ENCODE measurements at places on chromosomes 4 and X.

DNA sequence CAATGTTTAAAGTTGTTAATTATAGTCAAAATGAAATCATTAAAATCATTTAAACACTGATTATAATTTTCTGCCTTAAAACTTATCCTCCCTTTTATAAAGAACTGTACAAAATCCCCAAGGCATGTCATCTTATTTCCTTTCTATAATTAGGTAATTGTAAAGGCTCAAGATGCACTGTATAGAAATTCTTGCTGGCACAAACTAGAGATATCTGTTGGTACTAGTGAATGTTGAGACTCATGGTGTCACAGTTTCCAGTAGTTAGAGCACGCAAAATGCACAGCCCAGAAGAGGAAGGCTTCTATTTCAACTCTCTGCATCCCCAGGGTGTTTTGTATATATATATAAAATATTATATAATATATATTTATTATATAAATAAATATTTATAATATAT lies 22.7 kb upstream of the PLA2G12A start:
- no peak for DNase-seq

DNA sequence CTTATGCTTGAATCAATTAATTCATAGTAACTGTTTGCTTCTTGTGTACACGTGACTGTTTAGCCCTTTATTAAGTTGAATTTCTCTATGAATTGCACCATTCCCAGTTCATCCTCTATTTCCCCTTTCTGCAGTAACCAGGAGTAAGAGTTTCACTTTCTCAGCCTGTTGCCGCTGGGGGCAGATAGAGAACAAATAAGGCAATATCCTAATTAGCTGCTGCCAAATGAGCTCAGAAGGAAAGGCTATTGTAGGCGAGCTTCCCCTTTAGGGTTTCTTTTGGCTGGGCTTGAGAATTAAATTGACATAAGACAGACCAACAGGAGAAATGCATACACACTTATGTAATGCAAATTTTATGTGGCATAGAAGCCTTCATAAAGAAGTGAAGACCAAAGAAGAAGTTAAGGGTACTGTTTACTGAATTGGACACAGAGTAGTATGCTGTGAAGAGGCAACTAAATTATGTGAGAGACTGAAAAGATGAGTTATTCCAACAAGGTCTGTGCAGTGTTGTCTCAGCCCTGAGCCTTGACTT lies 1594.7 kb downstream of the TECRL start:
- DNase-seq = no peak

GRCh38 chrX:55487143-55487542 lies 2.5 kb downstream of the USP51 start:
- no peak for DNase-seq

DNA sequence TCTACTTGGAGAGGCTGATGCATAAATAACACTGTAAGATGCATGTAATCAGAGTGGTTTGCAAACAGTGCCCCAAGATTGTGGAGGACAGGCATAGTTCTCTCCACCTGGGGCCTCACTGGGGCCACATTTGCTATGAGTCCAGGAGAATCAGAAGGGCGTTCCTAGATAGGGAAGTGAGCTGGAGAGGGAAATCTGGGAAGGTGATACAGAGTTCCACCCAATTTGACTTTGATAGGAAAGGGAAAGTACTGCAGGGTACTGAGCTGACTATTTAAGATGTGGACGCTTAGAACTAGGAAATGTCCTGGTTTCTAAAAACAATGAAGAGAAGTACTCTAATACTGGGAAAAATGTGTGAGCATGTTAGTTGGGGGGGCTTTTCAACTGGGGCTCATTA lies 33.9 kb downstream of the FAM9C start:
- no peak for DNase-seq

GRCh38 chrX:63426519-63426918 lies 75.4 kb upstream of the SPIN4 start:
- no peak for DNase-seq

GRCh38 chrX:139018436-139018835 lies 306.9 kb upstream of the FGF13 start:
- DNase-seq = no peak

GRCh38 chr4:122716825-122717448 lies 15.6 kb upstream of the BBS12 start:
- DNase-seq = peak; percentile 55

GRCh38 chr4:138816875-138817274 lies 198.7 kb upstream of the NOCT start:
- no peak for DNase-seq

- no peak for DNase-seq
Measured at GRCh38 chr4:80137631-80138030, 59.7 kb upstream of the PRDM8 start.

DNA sequence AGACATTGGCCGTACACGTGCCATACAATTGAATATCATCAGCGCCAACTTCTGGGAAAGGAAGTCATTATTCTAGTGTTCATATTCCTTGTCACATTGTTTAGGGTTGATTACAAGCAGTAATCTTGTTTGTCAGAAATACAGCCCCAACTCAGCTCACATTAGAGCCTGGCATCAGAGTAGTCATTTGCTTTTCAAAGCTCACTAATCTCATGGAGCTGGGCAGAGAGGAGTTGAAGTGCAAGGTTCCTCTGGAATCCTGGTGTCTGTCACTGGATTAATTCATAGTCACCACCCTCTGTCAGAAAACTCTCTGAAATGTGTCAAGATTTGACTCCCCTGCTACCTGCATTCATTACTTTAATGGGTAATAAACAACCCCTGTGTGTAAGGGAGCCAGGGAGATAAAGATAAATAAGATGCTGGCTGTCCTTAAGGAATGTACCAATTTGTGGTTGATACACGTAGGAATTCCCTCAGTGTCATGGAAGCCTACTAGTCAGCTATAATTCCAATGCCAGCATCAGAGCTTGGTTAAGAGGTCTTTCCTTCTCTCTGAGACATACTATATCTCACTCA lies 43.7 kb upstream of the S100G start:
- DNase-seq = no peak

GRCh38 chr4:39384563-39384962 lies 18.4 kb upstream of the RFC1 start:
- DNase-seq = no peak

- no peak for DNase-seq
Measured at GRCh38 chrX:37640142-37640541, 45.4 kb upstream of the XK start.

- no peak for DNase-seq
Measured at GRCh38 chr4:15237648-15238230, 190.1 kb upstream of the C1QTNF7 start.

DNA sequence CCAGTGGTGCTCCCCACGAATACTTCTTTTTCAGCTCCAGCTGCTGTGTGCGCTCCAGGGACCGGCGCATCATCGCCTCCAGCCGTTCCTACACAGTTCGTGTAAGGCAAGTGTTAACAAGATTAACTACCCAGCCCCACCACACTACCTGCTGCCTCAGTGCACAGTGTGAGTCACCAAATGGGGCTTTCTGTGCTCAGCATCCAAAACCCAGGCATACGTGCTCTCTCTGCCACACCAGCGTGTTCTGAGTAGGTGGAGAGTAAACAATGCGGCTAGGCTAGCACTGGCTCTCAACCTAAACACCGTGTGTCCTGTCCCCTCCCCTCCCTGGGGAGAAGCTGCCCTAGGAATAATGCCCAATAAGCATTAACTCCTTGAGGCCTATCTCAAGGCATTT lies 60.0 kb downstream of the MAP7D2 start:
- DNase-seq = no peak

GRCh38 chrX:153307276-153308178 lies 14.0 kb downstream of the PNMA6F start:
- DNase-seq = no peak

GRCh38 chrX:12767856-12768255 lies 23.4 kb upstream of the PRPS2 start:
- no peak for DNase-seq

DNA sequence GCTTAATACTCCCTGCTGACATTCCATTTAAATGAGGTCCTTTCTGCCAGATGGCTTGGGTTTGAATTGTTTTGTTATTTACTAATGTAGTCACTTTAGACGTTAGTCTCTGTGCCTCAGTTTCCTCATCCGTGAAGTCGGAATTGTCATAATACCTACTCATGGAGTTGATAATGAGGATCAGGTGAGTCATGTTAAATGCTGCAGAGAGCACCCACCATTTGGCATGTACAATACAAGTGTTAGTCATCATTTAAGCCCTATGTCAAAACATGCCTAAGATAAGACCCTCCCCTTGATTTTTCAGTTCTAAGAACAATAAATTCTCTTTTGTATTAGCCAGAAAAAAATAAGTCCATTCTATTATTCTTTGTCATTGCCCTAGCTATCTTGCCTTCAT lies 534.8 kb upstream of the HTR2C start:
- DNase-seq = no peak

DNA sequence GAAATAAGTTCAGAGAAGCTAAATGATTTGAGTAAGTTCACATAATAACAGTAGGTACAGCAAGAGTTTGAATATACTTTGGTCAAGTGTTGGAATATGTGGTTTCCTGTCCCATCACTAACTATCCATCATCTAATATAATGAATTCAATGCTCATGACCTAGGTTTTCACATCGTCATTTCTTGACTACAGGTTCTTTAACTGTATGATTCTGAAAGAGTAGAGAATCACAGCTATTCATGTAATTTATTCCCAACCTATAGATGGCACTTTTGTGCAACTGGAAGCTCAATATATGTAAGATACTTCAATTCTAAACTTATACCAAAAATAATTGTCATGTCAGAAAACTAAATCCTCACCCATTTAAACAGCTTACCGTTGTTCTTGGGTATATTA lies 53.1 kb downstream of the TIGD2 start:
- DNase-seq = no peak

DNA sequence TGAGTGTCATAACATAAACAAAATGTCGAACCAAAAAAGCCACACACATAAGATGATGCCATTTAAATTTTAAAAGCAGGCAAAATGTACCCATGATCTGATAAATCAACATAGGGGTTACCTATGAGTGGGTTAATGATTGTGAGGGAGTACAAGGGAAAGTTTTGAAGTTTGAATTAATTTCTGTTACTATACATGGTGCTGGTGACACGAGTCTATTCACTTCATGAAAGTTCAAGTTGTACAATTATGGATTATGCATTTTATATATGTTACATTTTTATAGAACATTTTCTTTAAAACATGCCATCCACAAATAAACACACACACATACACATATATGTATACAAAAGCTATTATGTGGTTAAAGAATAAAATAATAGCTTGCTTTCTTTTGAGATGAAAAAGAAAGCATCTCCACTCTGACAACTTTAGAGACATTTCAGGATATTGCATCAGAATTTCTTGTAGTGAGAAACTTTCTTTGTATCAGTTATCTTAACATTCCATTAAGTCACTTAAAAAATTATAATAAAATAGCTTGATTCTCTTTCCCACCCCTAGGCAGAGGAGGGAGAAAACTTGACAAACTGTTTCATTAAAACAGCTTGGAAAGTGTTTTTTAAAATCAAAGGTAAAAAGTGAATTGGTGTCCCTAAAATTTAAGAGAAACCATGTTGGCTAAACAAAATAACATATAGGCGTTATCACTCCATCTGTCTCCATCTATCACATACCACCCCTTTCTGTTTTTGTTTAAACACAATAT lies 891.8 kb upstream of the NDST4 start:
- DNase-seq = no peak

GRCh38 chr4:46386570-46386969 lies 3.4 kb downstream of the GABRA2 start:
- DNase-seq = no peak

GRCh38 chr4:11724731-11725130 lies 296.0 kb upstream of the HS3ST1 start:
- no peak for DNase-seq

GRCh38 chr4:888029-888428 lies 44.1 kb downstream of the GAK start:
- no peak for DNase-seq

DNA sequence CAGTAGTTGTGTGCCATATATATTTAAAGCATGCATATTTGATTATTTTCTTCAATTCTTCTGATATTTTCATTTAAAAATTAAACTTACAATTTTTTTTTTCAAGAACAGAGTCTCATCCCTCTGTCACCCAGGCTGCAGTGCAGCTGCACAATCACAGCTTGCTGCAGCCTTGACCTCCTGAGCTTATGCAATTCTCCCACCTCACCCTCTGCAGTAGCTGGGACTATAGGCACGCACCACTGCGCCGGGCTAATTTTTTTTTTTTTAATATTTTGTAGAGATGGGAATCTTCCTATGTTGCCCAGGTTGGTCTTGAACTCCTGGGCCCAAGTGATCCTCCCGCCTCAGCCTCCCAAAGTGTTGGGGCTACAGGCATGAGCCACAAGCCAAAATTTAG lies 5.8 kb upstream of the DCLK2 start:
- no peak for DNase-seq

DNA sequence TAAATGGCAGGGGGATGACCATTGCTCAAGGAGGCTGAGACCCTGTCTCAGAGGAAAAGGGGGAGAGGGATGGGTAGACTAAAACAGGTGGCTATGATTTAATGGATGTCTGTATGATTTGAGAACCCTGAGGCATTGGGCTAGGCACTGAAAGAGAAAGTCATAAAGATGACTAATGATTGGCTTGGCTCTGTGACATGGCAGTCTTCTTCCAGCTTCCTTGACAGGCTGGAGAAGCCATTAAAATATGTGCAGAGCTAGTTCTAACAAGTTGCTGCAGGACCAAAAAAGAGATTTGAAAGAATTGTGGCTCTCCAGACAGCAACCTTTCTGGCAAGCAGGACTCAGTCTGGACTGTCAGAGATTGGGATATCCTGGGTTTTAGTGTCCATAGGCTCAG lies 53.6 kb downstream of the AMER1 start:
- no peak for DNase-seq

DNA sequence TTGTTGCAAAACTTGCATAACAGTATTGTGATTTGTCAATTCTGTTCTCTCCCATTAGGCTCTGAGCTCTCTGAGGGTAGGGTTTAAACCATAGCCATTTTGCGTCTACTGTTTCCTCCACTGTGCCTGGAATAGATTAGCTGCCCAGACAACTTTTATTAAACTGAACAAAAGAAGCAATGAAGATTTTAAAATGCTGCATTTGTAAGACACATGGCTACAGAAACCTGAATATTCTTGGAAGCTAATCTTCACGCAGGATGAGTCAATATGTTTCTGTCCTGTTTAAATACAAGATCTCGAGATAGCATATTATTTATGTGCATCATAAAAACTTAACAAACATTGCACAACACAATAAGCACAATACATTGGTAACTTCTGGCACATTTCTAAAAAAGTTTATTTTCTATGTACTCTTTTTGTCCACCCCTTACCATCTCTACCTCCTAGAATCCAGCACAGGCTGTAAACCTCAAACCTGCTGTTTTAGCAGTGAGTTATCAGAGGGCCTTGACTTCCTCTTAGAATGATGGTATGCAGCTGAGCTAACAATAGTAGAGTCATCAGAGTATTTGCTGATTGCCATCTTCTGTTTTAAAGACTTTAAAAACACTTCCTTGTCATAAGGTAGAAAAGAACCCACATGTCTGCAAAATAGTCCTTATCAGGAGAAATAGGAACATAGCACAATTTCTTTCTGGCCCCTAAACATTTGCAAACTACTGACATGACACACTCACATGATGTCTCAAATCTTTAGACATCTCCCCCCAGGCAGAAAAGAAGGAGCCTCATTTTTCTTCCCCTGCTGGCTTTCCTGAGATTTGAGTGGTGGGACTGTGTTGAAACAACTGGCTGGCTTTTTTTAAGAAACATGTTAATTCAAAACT lies 10.6 kb upstream of the CCNG2 start:
- no peak for DNase-seq

GRCh38 chrX:98717970-98718369 lies 1692.1 kb downstream of the PCDH19 start:
- DNase-seq = no peak

All from activated T-helper 1 cell treated with anti-CD3 and anti-CD28 coated beads, Interleukin-12 subunit alpha, Interleukin-12 subunit beta, Interleukin-2, Interleukin-4 antibody, amounts not matched to agents 30 ng/mL and 10 ng/mL and 1 ng/mL, durations not matched to agents 14 hours and 24 hours and 36 hours (primary cell).